ENCODE measurements at places on chromosomes 5 and 9.

- DNase-seq, result no peak
Observed at GRCh38 chr5:122374110-122374509, 62.1 kb downstream of the SNCAIP start.

DNA sequence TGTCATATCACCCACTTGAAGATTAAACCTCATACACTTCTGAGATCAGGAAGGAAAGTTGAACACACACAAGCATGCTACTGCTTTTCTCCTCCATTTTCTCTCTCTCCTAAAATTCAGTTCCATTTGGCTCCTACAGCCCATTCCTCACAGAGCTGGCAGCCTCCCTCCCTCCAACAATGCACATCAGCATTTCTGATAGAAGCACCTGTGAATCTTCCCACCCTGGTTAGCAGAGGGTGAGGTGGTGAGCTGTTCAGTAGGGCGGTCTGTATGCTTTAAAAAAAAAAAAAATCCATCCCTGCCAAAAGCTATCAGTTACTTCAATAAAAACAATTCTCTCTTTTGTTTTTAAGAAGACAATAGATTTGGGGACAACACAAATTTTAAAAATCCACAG lies 463.2 kb upstream of the KIF2A start:
- no peak for DNase-seq

DNA sequence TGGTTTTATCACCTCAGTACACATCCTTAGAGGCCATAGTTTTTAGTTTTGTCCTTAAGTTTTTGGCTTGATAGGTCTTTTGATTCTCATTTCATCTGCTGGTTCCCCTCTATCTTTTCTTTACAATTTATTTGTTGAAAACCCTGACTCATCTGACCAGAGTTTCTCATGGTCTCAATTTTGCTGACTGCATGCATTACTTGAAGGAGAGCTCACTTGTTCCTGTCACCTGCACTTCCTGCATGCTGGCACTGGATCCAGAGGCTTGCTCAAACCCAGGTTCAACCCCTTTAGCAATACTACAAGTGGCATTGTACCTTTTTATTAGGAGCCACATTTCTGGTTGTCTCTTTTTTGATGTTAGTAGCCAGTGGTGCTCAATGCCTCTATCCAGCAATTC lies 26.7 kb downstream of the FBXO10 start:
- DNase-seq, result no peak

DNA sequence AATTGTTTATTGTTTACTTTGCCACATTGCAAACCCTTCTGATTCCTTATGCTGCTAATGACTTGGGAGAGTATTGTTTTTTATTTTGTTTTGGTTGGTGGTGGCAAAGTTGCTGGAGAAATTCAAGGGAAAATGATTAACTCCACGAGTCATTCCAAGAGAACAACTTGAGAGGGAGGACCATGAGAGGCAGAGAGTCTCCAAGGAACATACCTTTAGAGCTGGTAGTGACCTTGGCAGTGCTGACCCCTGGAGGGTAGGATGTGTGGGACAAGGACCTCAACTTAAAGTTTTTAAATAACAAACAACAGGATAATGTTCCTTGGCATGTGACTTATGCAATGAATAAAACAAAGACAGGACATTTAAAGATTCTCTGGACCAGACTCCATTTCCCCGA lies 139.7 kb downstream of the LRRC70 start:
- no peak for DNase-seq

DNA sequence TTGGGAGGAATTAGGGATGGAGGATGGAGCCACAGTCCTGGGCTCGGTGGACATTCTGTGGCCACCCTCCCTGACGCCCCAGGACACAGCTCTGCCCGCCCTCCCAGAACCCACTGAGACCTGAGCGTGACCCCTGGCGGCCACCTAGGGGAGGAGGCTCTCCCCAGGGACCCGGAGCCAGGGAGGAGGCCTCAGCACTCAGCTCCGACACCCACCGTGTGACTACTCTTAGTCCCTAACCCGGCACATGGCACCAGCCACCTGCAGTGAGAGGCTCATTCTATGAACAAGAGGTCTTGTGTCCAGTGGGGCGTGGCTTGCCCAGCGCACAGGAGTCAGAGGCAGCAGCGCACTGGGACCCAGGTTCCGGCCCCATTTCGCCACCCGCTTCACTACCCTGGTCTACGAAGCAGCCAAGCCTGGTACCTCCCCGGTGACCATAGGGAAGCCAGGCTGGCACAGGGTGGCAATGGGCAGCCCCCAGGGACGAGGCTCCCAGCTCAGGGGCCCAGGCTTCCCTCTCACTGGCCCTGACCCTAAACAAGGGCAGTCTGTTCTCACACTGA lies 10.2 kb downstream of the SARDH start:
- DNase-seq, result no peak
